Jurkat, Clone E6-1 (cell line): ENCODE measurements at places on chromosomes 1 and 21.

DNA sequence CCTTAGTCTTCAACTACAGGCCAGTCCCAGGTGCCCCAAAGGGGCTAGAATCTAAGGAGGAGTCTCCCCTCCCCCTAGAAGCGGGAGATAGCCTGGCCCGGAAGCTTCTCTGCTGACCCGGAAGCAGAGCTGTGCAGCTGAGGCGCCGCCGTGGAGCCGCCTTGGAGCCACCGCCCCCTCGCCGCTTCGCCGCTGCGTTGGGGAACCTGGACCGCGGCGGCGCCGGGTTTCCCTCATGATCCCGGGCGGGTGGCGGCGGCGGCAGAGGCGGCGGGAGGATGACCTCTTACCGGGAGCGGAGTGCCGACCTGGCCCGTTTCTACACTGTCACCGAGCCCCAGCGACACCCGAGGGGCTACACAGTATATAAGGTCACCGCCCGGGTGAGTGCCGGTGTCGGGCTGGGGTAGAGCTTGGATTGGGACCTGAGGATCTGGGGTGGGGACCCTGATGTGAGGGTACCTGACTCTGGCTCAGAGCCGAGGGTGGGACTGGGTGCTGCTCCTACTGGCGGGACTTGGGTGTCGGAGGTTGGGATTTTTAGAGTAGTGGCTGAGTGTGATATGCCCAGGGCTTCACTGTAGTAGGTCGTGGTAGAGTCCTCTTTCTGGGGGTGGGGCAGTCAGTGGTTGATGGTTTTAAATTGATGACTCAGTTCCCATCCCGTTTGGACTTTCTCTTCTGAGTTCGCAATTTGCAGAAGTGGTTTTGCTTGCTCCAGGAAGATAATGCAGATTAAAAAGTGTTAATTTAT lies at the start of gene RPS6KC1:
Gene RPS6KC1, plus strand, starts transcription at position 115 of the 754 bp plus-strand sequence. Its CDS starts 164 bp downstream, at position 279.
- peak; percentile 67 for DNase-seq

DNA sequence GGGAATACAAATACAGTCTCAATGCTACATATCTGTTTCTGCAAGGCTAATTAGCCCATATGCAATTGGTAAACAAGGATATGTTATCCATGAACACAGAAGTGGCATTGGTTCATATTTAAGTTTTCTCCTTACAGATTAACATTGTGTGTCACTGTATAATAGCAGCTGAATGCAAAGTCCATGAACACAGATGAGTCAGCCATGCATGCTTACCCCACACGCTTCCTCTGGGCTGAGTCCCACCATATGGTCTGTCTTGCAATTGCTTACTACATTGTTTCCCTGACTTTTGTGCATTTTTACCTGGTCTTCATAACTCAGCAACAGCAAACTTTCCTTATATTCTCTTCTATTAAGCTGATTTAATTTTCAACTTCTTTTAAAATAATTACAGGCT lies 41.5 kb upstream of the TSNAX start:
- DNase-seq: no peak

GRCh38 chr1:1117469-1117831 lies 1.6 kb upstream of the C1orf159 start:
- DNase-seq: no peak

DNA sequence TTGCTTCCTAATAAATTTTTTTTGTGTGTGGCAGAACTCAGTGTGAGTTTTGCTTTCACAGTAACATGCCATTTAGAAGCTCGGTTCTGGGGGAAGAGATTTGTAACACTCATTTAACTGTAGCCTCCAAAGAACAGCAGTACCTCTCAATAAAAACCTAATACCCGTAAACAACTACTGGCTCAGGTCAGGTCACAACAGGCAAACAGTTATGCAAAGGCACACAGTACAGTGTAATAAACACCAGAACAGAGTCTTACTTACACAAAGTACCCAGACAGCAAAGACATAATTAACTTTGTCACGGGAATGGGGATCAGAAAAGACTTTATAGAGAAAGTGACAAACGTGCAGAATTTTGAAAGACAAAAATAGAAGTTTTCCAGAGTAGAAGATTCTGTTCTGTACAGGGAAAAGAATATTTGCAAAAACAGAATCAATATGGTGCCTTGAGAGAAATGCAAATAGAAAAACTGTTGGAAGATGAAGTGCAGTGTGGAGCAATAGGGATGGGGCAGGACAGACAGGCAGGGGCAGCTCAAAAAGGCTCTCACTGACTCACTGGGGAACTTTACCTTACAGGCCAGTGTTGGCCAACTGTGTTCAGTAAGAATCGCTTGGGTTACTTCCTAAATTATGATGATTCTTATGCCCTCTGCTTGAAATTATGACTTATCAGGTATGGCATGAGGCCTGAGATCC lies 38.8 kb downstream of the EGLN1 start:
- no peak for DNase-seq

- DNase-seq: no peak
These were observed 24.8 kb downstream of the TP53BP2 start for GRCh38 chr1:223820971-223821370.

- no peak for DNase-seq
These were observed 71.9 kb upstream of the EFHD2 start for GRCh38 chr1:15337656-15338402.

DNA sequence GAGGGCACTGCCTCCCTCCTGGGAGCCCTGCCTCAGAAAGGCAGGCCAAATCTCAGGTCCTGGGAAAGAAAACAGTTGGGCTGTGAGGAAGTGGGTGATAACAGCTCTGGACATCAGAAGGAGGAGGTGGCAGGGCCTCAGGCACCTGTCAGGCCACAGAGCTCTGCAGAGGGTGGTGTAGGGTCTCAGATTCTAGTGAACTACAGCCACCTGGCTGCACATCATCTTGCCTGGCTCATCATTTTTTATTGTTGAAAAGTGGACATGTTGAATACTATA lies 15.3 kb upstream of the ZNF678 start:
- no peak for DNase-seq

GRCh38 chr1:234320549-234320948 lies 52.7 kb upstream of the COA6 start:
- DNase-seq: no peak

DNA sequence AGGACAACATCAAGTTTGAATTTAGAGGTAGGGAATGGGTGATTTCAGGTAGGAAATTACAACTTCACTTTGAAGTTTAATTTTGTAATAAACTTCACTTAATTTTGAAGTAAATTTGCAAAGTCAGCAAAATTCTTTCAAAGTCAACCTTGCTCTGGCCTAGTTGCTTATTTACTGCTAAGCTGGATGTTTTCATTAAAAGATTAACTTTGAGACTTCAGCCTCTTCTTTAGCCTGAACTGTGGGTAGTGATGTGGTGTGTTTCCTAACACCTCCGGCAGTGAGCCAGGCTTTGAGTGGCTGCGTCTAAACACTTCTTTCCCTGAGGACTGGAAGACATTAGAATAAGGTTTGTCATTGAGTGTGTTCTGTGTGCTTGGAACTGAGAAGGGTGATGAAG lies at the start of gene HAO2:
Gene HAO2, plus strand, starts transcription at position 232 of the 400 bp plus-strand sequence. CDS start 12,301 bp downstream, outside the sequence.
- DNase-seq: no peak

DNA sequence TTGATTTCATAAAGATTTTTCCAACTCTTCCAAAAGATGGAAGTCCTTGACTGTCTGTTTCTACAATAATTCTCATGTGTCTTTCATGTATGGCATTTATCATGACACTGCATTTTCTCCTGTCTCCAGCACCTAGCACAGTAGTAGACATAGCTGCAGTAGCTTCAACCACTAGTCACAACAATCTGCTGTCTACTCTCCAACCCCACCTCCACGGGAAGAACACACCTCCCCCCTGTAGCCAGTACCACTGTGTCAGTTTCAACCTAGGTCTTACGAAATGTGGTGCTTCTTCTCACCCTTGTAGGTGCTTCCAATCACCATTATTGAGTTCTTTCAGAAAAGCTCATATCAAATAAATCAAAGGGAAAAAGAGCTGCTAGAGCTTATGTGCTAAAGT lies 425.1 kb upstream of the ADAMTS5 start:
- DNase-seq: no peak

DNA sequence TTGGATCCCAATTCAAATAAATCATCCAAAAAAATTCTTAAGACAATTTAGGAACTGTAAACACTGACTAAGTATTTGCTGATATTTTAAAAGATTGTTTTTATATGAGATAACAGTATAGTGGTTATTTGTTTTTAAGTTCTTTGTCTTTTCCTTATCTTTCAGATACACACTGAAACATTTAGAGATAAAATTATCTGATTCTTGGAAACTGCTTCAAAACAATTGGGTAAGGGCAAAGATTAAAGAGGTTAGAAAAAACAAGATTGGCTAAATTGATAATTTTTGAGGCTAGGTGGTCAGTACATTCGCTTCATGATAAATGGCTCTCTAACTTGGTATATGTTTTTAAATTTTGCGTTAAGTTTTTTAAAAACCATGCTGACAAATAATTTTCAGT lies 117.3 kb downstream of the PSMG1 start:
- no peak for DNase-seq

DNA sequence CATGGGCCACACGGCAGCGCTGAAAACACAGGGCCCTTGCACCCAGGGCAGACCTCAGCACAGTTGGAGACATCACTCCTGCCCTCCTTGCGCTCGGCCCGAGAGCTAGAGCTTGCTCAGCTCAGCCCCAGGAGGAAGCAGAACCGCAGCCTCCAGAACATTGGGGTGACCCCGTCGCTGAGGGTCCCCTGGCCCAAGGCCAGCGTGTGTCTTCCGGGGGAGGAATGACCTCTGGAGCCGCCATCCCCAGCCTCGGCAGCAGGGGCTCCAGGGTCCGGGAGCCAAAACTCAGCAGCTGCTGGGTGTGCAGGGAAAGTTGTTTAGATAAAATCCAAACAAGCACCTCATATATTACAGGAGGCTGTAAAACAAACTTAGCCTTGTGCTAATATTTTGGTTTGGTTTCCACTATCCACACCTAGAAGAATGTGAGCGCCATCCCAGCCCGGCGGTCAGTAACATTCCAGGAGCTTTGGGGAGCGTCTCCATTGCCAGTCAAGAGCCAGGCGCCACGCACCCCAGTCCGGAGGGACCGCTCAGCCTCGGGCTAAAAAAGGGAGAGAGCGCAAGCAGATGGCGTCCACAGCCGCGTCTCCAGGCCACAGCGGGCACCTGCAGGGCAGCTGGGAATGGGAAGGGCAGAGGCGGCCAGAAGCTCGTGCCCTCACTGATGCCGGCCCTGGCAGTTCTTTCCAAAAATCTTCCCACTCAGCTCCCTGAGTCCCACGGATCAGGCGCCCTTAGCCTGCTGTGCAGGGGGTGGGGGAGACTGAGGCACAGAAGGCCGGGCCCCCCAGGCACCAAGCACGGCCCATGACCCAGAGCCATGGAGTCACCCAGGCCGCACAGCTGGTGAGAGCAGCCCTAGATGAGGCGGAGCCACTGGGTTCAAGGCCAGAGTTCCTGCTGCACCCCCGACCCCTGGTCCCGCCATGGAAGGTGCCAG lies 52.0 kb downstream of the SLX9 start:
- DNase-seq: no peak

DNA sequence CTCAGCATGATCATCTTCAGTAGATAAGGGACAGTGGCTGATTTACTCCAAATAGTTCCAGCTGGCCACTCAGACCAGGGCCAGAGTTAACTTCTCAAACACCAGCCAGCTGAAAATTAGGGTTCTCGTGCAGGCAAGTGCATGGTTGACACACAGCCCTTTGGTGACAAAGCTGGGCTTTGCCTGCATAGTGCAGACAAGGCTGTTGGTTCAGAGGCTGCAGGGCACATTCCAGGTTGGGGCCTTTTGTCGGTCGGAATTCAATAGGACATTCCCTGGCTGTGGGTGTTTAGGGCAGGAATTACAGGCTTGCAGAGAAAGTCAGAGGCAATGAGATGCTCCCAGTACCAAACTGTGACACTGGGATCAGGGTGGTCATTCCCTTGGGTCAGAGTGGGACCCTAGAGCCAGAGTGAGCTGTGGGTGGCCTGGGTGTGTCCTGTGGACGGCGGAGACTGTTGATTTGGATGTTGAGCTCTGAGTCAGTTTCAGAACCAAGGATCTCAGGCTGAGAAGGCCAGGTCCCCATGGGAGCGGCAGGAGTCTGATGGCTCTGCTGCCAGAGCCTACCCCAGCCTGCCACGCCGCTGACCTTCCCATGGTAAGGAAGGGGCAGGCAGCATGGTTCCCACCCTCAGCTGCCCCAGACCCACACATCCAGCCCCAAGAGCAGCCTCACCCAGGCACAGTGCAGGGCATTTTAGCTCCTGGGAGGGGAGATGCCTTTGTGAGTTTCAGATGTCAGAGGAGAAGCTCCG lies 56.2 kb downstream of the STUM start:
- no peak for DNase-seq

DNA sequence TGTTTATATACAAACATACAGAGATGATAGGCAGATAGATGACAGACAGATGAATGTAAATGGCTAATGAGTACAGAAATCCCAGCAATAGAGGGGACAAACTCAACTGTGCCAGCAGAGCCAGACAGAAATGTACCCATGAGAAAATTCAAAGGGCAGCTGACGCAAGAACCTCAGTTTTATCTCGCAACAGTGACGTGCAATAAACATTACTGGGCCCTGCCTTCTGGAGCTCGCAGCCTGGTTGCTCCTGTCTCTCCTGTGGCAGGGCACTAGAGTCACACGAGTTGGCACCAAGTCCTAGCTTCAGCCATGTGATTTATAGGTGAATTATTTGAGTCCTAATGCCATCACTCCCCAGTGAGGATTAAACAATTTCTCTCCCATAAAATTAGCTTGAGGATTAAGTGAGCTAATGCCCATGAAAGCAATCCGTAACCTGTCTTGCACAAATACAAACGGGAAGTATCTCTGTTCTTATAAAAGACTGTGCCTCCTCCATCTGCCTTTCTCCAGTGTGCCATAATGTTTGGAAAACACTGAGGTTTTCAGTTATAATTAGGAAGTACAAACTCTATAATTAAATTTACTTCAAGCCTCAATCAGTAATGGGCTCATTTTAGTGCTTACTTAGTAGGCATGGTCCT lies 50.7 kb downstream of the VAV3 start:
- DNase-seq: no peak

DNA sequence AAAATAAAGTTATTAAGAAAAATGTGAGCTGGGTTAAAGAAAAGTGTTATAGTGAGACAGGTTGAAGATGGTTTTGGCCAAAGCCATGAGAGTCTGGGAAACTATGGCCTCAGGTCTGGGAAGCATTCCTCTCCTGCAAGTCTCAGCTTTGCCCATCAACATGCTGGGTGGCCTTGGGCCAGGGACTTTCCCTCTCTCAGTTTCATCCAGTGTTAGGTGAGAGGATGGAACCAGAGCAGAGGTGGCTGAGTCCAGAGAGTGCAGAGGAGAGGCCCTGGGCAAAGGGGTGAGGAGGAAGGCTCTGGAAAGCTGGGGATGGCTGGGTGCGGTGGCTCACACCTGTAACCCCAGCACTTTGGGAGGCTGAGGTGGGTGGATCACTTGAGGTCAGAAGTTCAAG lies 10.5 kb downstream of the PADI2 start:
- DNase-seq: no peak

DNA sequence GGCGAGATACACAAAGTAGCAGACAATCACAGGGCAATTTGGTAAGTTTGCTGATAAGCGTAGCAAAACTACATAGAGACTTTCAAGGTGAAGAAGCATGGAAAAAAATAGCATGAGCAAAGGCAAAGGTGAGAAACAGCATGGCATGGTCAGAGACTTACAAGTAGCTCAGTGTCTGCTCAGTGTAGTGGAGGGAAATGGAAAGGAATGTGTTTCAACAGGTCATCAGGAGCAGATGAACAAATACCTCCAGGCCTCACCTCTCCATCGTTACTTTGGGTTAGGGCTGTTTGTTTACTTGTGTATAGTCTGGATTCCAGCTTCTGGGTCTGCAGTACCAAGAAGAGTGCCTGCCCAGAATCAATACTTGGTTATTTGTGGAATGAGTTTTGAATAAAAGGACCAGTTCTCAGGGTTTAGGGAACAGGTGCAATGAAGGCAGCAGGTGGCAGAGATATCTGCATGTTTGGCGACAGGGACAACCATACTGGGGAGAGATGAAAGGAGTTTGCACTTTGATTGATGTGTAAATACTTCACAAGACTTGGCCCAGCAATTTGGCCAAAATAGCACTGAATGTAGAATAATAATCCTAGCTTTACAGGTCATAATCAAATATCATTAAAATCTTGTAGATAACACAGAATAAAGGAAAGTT lies 97.0 kb upstream of the FGGY start:
- DNase-seq: no peak
